ENCODE measurements at places on chromosomes 3 and 15.

DNA sequence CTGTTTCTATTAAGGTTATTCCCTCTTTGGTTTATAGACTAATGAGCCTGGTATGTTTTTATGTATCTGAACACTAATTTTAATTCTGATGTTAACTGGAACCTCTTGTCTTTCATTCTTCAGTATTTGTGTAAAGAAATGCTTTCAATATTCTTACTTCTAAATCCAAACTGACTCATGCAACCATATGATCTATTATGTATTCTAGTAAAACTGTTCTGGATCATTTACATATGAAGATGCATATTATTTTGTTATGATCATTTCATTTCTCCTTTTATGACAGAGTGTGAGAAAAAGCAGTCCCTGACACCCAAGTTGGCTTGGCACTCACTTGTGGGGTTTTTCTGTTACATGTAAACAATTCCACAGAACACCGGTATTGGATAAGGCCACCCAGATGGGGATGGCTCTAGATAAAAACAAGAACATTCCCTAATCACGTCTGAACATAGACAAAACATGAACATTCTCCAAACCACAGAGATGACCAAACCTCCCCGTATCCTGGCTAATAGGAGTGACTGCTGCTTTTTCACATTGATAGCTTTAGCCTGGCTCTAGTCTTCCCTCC lies 72.2 kb upstream of the EPHB3 start:
- DNase-seq, result no peak

- DNase-seq, result no peak
Observed at GRCh38 chr3:113262304-113262665, 50.9 kb downstream of the BOC start.

DNA sequence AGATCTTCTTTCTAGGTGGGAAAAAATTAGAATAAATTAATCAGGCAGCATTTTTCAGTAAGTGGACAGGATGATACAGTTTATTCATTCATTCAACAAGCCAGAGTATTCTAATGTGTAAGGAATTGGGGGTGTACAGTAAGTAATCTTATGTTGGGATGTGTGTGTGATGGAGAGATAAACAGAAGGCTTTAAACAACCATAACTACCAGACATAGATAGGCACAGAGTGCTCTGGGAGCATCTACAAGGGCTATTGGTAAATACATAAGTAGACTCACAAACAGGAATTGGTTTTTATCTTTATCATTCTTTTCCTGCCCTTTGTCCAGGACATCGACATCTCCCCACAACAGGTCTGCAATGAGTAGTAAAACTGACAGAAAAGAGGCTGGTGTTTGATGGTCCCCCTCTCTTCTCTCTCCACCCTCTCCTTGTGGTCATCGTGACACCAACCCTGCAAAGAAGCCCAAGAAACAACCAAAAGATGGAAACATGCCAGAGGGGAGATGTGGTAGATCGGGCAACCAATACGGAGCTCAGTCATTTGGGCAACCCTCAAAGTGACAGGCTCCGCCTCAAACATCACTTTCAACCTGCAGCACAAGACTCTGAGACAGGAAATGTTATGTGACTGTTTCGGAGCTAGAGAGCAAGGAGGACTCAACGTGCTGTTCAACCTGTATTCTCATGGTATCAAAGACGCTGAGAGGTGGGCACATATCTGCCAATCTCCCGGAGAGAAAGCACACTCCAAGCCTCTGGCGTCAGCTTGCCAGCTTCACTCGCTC lies 28.7 kb upstream of the B3GNT5 start:
- no peak for DNase-seq

- DNase-seq, result no peak
Observed at GRCh38 chr3:45990181-45990580, 5.4 kb downstream of the FYCO1 start.

DNA sequence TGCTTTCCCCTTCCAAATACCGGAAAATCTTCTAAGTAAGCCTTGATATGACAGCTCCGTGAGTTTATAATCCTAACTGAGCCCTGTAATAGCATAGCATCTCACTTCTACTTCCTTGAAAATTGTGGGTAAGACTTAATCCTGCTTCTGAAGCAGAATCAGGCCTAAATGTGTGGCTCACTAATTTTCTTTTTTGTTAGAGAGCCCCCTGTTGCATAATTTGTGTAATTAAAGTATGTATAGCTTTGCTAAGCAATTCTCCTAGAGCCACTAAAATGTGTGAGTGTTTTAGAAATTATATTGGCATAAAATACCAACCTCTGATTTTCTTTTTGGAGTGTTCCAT lies 304.4 kb downstream of the FGF12 start:
- no peak for DNase-seq

DNA sequence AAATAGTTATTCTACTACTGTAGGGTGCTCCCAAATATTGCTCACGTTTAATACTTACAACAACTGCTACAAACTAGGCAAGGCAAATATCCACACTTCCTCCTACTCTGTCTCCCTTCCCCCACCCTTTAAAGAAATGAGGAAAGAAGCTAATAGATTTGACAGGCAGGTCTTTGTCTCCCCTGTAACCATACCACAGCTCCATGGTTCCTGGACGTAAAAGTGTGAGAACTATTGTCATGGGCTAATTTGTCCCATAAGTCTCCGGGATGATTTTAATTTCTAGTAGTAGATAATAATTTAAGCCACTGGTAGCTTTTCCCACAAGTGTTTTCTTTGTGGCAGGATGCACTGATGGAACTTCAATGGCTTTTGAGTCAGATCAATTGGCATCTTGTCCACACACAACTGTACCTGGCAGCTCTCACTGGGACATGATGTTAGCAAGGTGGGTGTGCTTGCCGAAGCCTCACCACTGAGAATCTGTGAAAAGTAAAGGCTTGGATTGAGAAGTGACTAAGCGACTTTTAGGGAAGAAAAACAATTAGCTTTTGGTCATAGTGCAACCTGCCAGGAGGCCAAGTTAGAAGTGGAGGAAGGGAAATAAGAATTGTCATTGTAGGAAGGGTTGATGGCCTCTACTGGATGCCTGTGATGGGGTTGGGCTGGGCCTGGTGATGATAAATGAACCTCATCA lies 1.4 kb upstream of the CPOX start:
- no peak for DNase-seq

- DNase-seq, result no peak
Observed at GRCh38 chr15:59268852-59269407, 62.3 kb downstream of the LDHAL6B start.

DNA sequence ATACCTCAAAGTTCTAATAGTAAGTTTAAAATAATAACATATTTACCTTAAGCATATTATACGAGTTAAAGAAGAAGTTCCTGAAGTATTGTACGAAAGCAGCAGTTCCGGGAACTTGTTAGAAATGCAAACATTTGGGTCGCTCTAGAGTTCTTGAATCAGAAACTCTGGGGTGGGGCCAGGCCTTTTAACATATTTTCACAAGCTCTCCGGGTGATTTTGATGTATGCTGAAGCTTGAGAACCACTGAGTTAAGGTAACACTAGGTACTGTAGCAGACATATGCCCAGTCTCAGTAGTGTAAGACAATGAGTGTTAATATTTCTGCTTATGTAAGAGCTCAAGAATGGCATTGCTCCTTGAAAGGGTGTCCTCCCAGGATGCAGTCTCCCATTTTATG lies 461.1 kb downstream of the C3orf38 start:
- no peak for DNase-seq

DNA sequence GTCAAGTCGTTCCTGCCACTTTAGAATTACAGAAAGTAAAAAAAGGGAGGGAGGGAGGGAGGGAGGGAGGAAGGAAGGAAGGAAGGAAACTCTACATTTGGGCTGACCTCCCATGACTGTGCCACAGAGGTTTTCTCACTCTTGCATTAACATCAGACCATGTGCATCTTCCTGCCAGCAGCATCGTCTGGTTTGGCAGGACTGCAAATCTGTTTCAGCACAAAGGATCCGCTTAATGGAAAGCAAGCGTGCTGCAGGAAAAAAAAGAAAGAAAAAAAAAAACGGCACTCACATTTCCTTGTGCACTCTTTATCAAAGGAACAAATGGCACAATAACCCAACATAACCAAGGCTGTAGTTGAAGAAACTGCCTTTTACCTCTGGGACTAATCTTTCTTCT lies 148.8 kb upstream of the HES1 start:
- DNase-seq, result no peak

- DNase-seq, result no peak
Observed at GRCh38 chr15:82649226-82649999, 2.2 kb upstream of the CPEB1 start.

GRCh38 chr3:135191708-135192107 lies 396.6 kb downstream of the EPHB1 start:
- DNase-seq, result no peak

DNA sequence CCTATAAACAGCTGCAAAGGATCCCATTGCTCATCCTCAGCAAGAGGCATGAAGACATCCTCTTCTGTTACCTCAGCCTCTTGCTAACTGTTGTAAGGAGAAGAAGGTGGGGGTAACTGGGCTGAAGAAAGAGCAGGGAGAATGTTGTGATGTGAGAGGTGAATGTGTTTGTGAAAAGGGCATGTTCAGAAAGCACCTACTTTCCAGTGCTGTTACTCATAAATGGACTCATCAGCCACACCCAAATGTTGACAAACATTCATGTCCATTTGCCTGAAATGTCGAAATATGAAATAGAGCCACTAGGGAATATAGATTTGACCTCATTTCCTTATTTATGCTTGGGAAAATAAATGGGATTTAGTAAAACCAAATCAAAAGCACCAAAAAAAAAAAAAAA lies 12.6 kb downstream of the SLC24A1 start:
- no peak for DNase-seq

DNA sequence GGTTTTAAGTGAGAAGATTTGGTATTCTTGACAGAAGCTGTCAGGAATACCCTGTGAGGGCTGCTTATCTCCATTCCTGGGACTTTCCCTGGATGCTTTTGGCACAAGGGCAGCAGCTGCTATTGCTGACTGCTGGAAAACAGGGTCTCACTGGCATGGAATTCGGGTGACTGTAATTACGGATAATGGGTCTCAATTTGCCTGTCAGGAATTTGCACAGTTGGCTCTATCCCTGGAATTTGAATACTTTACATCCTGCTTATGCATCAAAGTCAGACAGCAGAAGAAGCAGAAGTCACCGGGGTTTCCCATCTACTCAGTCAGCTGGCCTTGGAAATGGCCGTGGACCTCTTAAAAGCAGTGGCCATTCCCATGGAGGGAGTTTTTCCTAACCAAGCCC lies 25.9 kb upstream of the AKAP13 start:
- no peak for DNase-seq

GRCh38 chr3:103247459-103247858 lies 812.6 kb downstream of the ZPLD1 start:
- no peak for DNase-seq

DNA sequence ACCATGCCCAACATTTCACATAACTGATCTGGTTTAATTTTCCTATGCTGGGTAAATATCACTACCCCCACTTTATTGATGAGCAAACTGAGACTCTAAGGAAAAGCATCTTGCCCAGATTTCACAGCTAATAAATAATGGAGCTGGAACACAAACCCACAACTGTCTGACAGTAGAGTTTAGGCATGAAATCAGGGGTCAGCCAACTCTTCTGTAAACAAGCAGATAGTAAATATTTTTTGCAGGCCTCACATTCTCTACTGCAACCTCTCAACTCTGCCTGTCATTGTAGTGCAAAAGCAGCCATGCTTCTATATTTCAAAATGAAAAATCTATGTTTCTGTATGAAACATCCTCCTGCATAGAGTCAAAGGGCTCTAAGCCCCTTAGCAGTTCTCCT lies 111.5 kb downstream of the ERC2 start:
- DNase-seq, result no peak

DNA sequence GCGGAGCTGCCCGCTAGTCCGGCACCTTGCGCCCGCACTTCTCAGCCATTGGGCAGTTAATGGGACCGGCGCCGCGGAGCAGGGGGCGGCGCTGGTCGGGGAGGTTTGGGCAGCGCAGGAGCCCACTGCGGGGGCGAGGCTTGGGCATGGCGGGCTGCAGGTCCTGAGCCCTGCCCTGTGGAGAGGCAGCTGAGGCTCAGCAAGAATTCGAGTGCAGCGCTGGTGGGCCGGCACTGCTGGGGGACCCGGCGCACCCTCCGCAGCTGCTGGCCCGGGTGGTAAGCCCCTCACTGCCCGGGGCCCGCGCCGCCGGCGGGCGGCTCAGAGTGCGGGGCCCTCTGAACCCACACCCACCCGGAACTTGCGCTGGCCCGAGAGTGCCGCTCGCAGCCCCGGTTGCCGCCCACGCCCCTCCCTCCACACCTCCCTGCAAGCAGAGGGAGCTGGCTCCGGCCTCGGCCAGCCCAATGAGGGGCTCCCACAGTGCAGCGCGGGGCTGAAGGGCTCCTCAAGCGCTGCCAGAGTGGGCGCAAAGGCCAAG lies 835.0 kb downstream of the TBL1XR1 start:
- DNase-seq, result no peak

GRCh38 chr3:105022813-105023212 lies 343.9 kb upstream of the ALCAM start:
- DNase-seq, result no peak

DNA sequence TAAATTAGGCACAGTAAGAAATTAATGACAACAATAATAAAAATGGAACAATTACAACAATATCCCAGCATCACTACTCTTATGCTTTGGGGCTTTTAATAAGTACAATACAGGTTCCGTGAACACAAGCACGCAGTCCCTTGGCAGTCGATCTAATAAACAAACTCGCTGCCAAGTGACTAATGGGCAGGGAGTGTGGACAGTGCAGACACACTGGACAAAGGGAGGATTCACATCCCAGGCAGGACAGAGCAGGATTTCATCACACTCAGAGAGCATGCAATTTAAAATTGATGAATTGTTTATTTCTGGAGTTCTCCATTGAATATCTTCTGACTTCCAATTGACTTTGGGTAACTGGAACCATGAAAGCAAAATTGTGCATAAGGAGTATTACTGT lies 524.1 kb upstream of the CFAP20DC start:
- DNase-seq, result no peak

- DNase-seq, result no peak
Observed at GRCh38 chr3:81936817-81937216, 175.4 kb upstream of the GBE1 start.

- no peak for DNase-seq
Observed at GRCh38 chr15:90609242-90610180, 79.8 kb downstream of the CRTC3 start.

GRCh38 chr3:9583371-9583770 lies 29.7 kb upstream of the LHFPL4 start:
- DNase-seq, result no peak

DNA sequence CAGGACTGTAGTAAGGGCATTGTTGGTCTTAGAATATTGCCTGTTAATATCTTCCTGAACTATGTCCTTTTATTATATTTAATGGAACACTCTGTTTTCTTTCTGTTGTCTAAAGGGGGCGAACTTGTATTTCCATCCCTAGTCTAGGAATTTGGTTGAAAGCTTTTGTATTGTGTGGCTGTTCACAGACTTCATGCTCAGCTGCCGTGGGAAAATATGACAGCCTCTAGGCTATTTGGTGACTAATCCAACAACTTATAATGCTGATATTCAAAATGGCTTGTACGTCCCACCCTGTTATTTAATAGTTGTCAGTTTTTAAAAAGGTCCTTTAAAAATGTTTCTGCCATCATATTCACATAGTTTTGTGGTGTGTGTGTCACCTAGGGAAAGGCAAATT lies 202.6 kb downstream of the KLHL25 start:
- DNase-seq, result no peak

All from memory B cell (primary cell).